ENCODE measurements at places on chromosomes 2 and 18.
A peak's percentile ranks its signal among the peaks of the same experiment; 100 is the strongest.

GRCh38 chr18:76801567-76802505, 20.5 kb upstream of the ZNF236 start:
- peak; percentile 75 for DNase-seq

DNA sequence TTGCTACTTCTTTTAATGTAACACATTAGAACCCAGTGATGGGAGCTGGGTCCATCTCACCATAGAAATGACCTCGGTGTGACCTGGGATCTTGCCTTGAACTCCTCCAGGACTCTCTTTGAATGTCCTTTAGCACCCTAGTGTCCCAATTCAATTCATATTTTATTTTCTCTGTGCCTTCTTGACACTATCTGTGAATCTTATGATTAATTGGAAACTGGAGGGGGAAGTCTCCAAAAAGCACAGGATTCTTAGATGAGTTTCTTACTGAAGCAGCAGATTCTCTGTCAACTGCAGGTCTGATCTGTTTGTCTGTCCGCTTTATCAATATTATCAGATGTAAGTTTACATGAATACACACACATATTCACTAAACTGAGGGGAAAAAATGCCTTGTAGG, 470 bp downstream of the DHRS9 start:
- no peak for DNase-seq

DNA sequence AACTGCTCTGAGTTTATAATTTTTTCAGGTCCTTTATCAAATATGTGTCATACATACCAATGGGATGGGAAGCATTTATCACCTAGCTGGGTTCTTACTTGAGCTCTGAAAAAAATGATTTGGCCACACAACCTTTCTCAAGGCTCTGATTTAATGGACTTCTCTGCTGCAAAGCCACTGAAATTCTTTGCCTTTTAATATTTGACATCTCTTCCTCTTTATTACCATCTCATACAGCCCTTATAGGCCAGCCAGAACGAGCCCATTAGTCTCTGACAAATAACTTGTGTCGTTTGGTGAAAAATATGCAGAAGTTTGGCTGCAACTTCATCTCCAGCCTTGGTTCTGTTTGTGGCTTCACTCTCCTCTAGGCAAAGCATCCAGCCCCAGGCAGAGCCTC, 249.1 kb downstream of the ATAD2B start:
- DNase-seq, result no peak

- DNase-seq, result no peak
Measured at GRCh38 chr2:40915651-40916050, 463.8 kb upstream of the SLC8A1 start.

- DNase-seq, result no peak
Measured at GRCh38 chr2:142142595-142142994, 11.8 kb upstream of the LRP1B start.

- DNase-seq, result no peak
Measured at GRCh38 chr18:80106482-80107051, 2.5 kb upstream of the ADNP2 start.

DNA sequence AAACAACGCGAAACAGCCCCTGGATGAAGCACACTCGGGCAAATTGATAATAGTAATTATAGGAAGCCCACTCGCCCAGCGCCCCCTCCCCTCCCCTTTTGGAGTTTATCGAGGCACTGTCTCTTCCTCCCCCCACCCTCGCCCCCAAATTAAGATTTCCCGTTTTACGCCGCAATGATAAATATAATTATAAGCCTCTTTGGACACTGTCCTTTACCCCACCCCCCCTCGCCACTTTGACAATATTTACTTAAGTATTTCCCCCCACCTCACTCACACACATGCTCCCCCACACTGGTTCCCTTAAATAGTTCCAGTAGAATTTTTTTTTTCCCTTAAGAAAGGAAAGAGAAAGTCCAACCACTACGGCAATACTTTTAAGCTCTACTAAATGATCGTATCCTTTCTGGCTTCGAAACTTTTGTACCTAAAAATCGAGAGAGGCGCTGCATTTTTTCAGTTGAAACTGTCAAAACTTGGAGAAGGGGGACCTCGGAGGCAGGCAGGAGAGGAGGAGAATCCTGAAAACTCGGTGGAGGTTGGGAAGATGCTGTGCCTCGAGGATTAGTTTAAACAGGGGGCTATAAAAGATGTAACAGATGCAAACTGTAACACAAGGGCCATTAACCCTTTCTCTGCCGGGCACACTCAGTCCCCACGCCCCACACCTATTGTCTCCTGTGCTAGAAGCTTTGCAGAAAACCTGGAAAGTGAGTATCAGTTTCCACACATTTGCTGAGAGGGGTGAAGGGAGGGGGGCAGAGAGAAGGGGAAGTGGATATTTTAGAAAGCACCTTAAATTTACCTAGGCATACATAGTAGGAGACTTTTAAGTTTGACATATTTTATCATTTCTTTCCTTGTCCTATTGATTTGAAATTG, 1.8 kb downstream of the ZEB2 start:
- no peak for DNase-seq

GRCh38 chr2:7966032-7966431, 715.8 kb upstream of the ID2 start:
- no peak for DNase-seq

- no peak for DNase-seq
Measured at GRCh38 chr2:36451512-36451911, 95.9 kb downstream of the CRIM1 start.

GRCh38 chr2:145775591-145775990, 1255.7 kb upstream of the ZEB2 start:
- DNase-seq, result no peak

GRCh38 chr2:183948861-183949260, 649.5 kb upstream of the ZNF804A start:
- DNase-seq, result no peak

DNA sequence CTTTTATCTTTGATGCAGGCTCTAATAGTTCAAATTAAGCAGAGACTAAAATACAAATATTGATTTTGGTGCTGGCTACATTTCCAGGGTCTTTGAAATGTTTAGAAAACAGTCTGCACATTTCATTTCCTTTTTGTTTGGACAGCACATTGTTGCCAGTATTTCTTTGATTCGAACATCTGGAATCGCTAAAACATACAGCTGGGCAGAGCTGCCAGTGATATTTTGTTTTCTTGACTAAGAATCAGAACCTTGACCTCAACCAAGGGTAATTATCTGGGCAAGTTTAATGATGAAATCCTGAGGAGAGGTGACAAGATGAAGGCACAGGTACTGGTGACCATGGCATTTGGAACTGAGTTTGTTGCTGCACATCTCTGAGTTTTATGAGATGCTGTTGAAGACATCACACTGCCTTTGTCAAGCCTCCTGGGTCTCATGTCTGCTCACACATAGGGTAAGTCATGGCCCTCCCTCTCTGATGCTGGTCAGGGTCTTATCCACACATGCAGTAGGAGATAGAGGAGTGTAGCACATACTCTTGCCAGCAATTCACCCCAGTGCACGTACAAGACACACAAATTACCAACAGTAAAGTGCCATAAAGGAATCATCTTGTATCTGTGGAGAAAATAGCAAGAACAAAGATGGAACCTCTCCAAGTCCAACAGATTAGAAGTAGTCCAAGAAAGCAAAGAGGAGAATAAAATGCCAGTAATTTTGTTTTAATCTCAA, 391.9 kb downstream of the RND3 start:
- no peak for DNase-seq

DNA sequence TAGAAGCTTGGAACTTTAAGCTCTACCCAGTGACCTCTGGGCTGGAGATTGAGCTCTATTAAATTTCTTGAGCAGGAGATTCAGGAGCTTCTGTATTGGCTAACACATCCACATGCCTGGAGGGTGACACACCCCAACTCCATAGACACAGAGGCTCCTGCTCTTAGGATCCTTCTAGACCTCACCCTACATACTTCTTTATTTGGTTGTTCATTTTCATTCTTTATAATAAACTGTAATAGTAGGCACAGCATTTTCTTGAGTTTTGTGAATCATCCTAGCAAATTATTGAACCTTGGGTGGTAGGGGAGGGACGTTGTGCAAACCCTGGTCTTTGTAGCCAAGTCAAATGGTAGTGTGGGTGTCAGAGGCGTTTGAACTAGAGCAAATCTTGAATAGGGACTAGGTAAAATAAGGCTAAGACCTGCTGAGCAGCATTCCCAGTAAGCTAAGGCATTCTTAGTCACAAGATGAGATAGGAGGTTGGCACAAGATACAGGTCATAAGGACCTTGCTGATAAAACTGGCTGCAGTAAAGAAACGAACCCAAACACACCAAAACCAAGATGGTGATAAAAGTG, 323.8 kb upstream of the GALNT5 start:
- DNase-seq, result no peak

- DNase-seq, result no peak
Measured at GRCh38 chr2:3486047-3487027, 33.0 kb downstream of the ADI1 start.

DNA sequence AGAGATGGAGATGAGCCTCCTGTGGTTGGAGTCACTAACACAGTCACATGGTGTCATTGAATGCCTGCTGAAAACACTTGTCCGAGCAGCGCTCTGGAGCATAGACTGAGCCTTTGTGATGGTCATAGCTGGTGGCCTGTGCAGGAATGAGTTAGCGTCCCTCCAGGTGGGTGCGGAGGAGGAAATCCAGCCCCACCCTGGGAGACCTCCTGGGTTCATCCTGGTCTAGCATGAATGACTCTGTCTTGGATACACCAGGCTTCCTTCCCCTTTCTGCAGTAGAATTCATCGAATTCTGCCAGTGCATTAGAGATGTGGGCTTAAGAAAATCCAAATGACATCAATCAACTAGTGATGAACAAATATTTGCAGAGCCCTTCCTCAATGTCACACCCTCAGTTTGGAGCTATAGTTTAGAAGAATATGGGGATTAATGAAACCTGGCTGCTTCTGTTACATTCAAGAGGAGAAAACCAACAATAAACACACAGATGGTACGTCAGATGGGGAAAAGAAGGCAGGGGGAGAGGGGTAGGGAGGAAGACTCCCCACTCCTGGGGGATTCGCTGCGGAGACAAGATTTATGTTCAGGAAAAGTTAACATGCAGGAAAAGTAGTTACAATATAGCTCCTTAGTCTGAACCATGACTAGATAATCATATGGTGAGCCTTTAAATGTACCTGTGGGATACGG, 136.7 kb downstream of the DDX1 start:
- DNase-seq, result no peak

GRCh38 chr2:16118611-16119590, 178.6 kb downstream of the MYCN start:
- no peak for DNase-seq

DNA sequence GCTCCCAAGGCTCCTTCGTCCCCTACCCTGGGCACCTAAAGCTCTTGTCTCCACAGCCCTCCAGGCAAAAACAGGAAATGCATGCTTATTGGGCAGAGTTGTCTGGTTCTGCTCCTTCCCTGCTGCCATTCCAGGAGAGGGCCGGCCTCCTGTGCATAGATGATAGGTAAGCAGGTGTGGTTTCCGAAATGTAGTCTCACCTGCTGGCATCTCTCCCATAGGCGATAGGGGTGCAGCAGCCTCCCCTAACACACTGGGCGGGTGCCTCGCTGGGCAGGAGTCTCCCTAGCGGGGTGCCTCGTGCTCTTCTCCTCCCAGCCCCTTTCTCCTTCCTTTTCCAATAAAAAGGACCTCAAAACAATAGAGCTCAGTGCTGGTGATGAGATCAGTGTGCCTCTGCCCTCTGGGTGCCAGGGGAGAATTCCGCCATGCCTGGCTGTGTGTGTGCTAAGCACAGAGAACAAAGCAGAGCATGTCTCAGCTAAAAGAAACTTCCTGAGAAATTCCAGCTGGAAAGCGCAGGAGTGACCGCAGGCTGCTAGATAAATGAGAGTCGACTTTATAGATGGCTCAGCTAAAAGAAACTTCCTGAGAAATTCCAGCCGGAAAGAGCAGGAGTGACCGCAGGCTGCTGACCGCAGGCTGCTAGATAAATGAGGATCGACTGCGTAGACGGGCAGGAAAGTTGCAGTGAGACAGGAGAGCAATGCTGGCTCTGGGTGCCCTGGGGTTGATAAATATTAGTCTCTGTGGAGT, 11.3 kb upstream of the PXDN start:
- DNase-seq, result no peak

- DNase-seq, result no peak
Measured at GRCh38 chr2:13950761-13951160, 681.8 kb upstream of the LRATD1 start.

GRCh38 chr18:52963481-52963880, 623.5 kb downstream of the DCC start:
- DNase-seq, result no peak

DNA sequence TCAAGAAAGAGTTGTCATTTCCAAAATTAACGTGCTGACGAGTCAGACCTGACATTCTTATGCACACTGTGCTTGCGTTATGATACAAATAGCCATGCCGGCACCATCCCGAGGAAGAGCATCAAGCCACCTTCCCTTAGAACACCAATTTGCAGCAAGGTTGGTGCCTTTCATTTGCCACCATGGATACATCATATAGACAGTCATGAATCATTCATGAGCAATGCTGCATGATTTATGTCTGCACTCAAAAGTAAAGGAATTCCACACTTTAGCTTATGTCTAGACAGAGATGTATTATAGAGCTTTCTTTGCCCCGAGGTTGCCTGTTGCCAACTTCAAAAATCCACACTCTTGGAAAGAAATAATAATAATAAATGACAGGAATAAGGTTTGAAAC, 166.9 kb downstream of the VWC2L start:
- no peak for DNase-seq

- DNase-seq, result no peak
Measured at GRCh38 chr18:48954886-48955819, 4.4 kb upstream of the SMAD7 start.

DNA sequence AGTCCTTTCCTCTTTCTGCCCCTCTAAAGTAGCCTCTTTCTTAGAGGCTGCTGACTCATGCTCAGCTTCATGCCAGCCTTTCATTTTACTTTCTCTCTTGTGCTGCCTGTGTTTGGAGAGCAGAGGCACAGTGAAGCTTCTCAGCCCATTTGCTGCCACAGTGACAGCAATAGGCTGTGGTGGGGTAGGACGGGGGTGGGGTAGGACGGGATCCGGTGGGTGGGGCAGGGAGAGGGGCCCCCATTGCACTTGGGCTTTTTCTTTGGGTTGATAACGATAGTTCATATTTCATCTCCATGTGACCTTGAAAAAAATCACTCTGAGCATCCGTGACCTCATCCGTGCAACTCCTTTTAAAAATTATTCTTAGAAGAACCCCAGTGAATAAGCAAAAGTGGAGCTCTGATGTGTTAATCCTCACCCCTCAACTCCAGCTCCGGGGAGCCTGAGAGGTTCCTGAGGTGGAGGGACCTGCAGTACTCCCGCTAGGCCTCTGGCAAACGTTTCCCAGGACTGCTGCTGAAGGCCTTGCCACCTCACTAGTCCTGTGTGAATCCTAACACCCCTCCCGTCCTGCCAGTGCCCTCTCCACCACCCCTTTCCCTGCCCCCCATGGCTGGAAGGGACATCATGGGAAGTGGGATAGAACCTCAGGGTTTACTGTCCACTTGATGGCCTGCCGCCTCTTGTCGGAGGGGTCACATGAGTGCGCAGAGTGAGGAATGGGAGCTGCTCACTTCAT, 70.8 kb downstream of the INPP4A start:
- DNase-seq, result no peak

DNA sequence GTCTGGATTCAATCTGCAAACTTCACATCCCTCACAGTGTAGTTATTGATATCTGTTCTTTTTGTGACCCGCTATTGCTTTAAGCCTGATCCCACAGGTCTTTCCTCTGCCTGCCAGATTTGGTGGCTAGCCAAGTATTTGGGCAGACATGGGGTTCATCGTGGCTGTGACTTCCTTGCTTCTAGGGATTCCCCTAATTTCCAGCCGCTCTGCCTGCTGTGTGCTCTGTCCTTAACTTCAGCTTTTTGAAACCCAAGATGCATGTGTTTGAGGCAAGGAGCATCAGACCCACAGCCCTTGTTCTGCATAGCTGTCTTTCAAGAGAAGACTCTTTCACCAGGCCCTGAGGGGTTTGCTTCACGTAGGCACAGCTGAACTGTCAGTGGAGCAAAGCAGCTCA, 54.2 kb downstream of the NCAPH start:
- no peak for DNase-seq

GRCh38 chr2:30679426-30680088, 127.7 kb downstream of the CAPN13 start:
- no peak for DNase-seq
